Stimulated activated CD4-positive, alpha-beta T cell treated with anti-CD3 and anti-CD28 coated beads, Interleukin-1b, Interleukin-23, amount 100 ng/mL, for 1 hour (primary cell): ENCODE measurements at places on chromosomes 11 and 22.

GRCh38 chr11:1138097-1138496 lies 19.7 kb upstream of the MUC5AC start:
- DNase-seq = no peak

DNA sequence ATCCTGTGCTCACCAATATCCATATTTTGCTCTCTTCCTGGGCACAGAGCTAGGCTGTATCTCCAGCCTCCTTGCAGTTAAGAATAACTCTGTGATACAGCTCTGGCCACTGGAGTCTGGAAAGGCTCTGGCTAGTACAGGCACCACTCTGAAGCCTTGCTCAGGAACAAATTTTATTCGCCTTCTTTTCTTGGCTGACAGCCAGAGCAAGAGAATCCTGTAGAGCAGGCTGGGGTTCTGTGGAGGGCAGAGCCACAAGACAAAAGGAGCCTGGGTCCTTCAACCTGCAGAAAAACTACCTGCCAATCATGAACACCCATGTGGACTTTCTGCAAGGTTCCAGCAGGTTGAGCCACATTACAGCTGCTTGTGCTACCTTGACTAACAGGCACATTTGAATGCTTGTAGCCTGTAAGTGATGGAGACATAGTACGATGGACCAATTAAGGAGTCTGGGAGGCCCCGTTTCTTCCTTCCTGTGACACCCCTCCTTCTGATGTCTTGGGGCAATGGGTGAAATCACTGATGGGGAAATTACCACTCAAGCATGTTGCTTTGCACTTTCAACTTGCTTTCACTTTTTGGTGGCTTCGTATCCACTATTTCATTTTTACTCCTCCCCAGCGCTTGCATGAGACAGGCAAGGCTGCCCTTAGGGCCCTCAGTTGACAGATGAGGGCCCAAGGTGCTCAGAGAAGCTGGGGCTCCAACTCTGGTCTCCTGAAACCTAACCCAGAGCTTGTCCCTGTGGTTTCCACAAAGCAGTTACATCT lies 267.2 kb upstream of the SYN3 start:
- DNase-seq = no peak

DNA sequence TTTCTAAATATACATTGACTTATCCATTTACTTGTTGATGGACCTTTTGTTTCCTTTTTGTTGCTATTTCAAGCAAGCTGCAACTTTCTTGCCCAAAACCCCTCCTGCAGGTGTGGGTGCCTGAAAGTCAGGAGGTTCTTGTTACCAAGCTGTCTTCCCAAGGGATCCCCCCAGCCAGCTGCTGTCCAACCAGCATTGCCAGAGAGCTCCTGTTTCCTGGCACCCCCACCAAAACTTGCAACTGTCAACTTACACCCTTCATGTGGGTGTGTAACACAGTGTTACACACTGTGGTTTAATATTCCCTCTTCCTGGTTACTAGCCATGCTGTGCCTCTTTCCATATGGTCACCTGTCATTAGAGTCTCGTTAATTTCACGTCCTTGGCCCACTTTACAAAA lies 1.6 kb upstream of the KRTAP5-1 start:
- DNase-seq = no peak

DNA sequence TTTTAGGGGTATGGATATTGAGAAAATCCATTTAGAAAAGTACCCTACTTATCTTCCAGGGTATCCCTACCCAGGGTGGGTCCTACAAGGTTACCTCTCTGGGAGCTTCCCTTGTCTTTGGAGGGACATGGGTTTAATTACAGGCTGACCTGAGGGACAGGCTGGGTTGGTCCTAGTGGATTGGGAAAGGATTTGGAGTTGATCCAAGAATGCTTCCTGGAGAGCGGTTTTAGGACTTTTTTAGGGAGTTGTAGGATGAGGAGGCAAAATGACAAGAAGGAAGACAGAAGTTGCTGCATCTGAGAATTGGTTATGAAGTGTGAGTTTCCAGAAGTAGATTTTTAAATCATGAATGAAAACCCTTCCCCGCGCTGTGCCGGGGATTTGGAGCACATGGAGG lies 61.8 kb upstream of the CRTAM start:
- no peak for DNase-seq

DNA sequence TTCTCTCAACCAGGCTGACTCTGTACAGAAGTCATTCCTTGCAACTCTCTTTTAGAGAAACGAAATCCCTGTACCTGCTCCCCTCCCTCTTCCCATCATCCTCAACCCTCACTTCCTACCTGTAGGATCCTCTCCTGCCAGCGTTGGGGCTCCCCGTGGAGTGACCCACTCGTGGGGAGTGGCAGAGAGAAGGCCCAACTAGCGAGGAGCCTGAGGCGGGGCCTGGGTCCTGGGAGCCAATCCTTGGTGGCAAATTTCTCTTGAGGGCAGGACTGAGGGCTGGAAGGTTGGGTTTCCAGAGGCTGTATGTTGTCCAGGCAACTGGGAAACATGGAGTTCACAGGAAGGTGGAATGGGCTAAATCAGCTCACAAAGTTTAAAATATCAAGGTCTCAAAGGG lies 10.4 kb downstream of the NHERF4 start:
- no peak for DNase-seq

GRCh38 chr22:27788500-27789288 lies 12.9 kb downstream of the MN1 start:
- no peak for DNase-seq

- no peak for DNase-seq
These were observed 4.2 kb downstream of the GRAMD1B start for GRCh38 chr11:123434262-123434661.

GRCh38 chr11:102632026-102632425 lies 6.9 kb upstream of the MMP20 start:
- DNase-seq = no peak

- no peak for DNase-seq
These were observed 88.4 kb upstream of the TEAD1 start for GRCh38 chr11:12585861-12586260.

- no peak for DNase-seq
These were observed 6.9 kb upstream of the NRXN2 start for GRCh38 chr11:64729851-64730382.

GRCh38 chr11:86620891-86621521 lies 51.4 kb downstream of the ME3 start:
- DNase-seq = no peak

- no peak for DNase-seq
These were observed 156.3 kb downstream of the FAT3 start for GRCh38 chr11:92380882-92381281.

DNA sequence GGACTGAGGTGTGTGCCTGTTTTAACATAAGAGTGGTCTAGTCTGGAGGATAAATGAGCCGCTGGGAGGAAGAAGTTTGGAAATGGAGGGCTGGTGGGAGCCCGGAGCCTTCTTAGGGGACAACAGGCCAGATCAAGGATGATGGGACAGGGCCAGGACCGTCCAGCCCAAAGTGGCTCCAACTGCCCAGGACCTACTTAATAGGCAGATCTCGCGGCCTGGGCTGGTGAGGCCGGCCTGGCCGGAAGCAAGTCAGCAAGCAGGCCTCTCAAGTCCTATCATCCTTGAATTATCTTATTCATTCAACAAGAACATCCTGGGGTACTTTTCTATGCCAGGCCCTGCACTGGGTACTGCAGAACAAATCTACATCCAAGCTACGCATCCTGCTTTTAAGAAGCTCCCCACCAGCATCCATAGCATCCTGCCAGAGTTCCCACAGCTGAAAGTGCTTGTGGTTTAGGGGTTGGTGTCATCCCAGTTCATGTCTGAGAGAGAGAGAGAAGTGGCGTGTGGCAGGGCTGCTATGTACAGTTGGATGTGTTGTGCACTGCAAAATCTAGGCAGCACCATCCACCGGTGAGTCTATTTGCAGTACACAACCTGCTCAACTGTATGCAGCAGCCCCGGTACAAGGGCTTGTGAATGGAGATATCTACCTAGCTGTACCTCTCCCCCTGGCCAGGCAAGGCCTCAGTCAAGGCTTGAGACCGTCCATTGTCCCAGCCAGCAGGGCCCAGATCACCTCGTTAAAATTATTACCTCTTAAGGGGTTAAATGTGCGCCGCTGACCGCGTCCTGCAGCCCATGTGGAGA lies 82.1 kb downstream of the FBLN1 start:
- DNase-seq = no peak
